Fibroblast of the conjunctiva (primary cell): ENCODE measurements at places on chromosomes 4 and X.

DNA sequence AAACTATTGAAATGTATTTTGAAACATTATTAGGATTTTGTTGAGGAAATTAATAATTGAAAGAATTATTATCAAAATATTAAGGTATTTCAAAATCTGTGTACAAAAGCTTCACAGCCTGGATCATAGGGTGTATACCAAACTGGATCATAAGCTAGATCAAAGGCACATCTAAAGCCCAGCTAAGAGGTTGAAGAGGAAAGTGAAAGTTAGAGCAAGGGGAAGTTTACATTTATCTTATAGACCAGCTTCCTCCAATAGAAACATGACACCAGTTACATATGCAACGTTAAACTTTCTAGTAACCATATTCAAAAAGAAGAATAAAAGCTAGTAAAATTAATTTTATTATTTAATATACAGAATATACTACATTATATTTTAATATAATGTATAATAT is 227.2 kb upstream of the BMP3 start:
- DNase-seq, result no peak

- no peak for DNase-seq
Observed at GRCh38 chr4:40931238-40931637, 181.5 kb downstream of the NSUN7 start.

DNA sequence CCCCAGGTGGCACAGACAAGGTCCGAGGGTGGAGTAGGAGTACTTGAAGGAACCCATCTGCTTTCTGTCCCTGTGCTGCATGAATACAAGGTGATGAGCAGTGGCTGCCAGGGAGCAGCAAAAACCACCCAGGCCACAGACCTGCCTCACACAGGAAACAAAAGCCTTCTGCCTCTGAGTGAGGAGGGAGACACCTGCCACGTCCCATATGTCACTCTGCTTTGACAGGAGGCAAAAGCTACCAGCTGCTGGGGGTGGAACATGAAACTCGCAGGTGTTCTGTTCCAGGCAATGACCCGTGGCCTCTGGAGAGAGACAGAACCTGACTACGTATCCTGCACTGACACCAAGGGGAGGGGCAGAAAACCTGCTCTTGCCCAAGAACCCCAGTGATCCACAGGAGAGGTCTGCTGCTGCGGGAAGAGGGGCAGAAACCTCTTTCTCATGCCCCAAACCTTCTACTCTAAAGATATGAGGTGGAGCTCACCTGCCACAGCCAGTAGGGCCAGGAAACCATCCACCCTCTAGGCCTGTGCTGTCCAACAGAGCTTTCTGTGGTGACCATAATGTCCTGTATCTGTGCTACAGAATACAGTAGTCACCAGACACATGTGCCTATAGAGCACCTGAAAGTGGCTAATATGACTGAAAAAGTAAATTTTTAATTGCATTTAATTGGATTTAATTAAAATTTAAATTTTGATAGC is 172.9 kb downstream of the PRDM5 start:
- DNase-seq, result no peak

GRCh38 chrX:44621078-44621477 is 78.4 kb upstream of the FUNDC1 start:
- no peak for DNase-seq

DNA sequence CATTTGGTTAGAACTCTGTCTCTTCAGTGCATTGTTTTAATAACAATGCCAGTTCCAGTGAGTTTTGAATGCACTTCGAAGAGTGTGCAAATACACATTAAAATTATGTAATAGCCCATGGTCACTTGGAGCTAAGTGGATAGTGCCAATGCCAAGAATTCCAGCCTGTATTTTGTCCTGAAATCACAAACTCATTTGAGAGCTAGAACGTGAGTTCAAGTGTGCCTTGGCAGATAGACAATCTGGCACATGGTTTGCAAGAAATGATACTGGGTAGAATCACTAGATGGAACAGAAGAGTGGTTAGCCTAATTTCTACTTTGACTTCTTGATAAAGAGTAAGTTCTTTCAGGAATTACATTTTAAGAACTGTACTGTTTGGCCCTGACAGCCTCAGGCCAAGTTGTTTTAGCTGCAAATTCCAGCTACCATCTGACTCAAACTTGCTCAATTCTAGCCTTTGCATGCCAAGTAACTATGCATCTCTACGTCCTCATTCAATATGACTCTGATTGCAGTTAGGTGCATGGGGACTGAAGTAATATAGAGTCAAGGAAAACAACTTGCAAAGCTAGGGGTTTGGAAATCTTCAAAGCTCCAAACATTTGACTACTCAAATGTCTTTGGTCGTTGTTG is 131.9 kb upstream of the SMIM31 start:
- DNase-seq, result no peak

- no peak for DNase-seq
Observed at GRCh38 chrX:13168269-13168668, 123.8 kb upstream of the FAM9C start.

DNA sequence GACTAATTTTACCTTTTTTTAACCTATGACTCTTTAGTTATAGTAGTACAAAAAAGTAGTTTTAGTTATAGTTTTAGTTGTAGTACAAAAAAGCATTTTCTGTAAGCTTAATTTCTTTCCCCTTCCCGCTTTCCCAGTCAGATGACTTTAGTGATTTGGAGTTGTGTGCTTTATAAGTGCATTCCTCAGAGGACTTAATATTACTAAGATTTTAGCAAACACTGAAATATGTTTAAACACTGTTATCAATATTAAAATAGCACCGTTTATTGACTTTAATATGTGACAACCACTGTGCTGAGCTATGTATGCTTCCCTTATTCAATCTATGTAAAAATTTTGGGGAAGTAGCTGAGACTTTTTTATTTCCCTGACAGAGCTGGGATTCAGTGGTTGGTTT is 22.8 kb downstream of the GUF1 start:
- DNase-seq, result no peak

GRCh38 chrX:15072880-15073279 is 197.0 kb downstream of the ASB9 start:
- no peak for DNase-seq
